ENCODE measurements at places on chromosomes 7 and 10.

- DNase-seq = no peak
These were observed 318.0 kb downstream of the PAXIP1 start for GRCh38 chr7:154684666-154685563.

DNA sequence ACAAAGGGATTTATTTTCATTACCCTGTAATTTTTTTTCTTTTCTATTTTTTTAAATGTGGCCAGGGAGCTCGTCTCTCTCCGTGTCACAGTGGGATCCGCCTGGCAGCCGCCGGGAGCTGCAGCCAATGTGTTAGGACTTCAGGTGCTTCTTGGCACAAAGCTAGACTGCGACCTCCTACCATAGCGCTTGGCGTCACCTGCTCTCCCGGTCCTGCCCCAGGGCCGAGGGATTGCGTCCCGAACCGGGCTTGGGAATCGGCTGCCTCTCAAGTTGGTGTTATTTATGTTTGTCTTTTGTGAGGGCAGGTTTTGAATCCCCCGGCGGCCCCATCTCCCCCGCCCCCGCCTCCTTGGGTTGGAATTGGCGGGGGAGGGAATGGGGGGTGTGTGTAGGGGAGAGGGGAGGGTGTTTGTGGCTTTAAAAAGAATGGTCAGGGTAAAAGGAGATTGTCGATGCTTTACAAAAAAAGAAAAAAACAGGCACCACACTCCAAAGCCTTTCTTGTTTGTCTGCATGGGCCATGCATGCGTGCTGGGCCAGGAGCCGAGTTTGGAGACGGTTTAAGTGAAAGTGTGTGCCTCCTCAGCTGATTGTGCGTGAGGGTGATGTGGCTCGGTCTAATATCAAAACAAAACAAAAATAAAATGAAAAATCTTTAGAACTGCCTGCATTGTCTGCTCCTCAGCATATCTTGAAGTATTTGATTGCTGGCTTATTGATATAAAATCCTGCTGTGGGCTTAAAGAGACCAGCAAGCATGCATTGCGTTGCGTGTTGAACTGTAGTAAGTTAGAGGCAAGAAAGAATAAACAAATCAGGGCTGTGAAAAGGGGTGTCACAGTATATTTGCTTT is 1.2 kb downstream of the PPP1R9A start:
- DNase-seq = peak; percentile 7

GRCh38 chr7:147796581-147796980 is 794.0 kb upstream of the C7orf33 start:
- no peak for DNase-seq

GRCh38 chr10:14659626-14660196 is 115.0 kb downstream of the FAM107B start:
- DNase-seq = no peak

DNA sequence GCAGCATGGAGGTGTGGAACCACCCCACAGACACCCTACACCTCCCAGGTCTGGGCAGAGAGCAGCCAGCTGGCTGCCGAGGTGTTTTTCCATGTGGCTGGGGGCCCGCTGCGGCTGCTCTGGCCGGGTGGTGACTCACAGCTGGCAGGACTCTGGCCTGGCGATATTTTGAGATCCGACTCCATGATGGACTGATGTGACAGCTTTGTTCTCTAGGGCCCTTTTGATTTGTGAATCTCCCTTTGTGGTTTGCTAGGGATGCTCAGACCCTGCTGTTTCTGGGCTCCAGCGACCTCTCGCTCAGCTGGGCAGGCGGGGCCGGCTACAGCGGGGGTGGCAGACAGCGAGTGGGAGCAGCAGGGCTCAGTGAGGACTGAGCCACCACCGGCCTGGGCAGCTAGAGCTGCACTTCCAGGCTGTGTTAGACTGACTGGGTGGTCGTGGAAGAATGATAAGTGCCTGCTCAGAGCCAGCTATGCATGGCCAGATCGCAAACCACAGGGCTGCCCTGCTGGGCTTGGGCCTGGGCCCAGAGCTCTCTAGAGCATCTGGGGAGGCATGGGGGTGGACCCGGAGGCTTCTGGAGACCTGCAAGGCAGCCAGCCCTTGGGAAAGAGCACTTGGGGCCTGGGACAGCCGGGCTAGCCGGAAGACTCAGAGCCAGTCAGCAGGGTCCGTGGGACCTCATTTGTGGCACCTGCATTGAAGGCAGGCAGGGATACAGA is 46.2 kb upstream of the GDF10 start:
- peak; percentile 35 for DNase-seq

DNA sequence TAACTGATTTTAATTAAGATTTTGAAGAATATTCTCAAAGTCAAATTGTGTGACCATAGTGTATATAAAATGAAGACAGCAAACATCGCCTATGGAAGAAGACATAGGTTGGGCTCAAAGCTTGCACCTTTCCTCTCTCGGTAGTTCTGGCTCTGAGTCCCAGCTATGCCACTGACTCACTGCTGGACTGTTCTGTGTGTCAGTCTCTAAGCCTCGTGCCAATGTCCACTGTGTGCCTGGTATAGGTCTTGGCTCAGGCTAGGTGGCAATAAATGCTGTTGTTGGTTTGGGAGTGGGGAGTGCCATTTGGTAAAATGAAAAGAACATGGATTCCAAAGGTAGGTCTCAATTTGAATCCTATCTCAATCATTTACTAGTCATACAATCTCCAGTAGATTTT is 137.5 kb upstream of the RHEB start:
- DNase-seq = no peak

DNA sequence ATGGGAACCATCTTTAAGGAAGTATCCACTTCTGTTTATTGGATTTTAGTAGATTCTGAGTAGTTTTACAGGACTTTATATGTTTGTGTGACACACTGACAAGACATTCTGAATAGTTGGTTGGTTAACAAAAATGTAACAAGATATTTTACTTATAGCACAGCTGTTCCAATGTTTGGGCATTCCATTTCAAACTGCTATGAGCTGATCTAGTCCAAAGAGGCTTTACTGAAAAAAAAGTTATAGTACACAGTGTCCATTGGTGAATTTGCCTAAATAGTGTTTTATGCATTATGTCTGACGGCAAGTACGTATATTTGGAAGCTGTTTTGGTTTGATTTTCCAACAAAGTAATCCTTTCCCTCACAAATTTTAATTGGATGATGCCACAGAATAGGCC is 99.1 kb downstream of the SAMD9 start:
- no peak for DNase-seq

- no peak for DNase-seq
These were observed 69.1 kb downstream of the RTKN2 start for GRCh38 chr10:62199584-62199983.

- no peak for DNase-seq
These were observed 19.3 kb downstream of the UNCX start for GRCh38 chr7:1251796-1252539.

DNA sequence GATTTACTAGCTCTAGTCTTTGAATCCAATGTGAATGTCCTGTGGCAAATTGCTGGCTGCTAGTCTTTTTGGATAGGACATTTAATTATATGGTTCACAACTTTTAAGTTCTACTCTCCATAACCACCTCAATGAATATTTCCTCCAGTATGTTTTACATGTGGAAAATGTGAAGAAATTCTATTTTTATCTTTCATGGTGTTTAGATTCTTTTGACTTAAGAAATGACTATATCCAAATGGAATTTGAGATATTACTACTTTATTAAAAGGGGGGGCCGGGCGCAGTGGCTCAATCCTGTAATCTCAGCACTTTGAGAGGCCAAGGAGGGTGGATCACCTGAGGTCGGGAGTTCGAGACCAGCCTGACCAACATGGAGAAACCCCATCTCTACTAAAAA is 202.0 kb downstream of the ARL4A start:
- DNase-seq = peak; percentile 4

DNA sequence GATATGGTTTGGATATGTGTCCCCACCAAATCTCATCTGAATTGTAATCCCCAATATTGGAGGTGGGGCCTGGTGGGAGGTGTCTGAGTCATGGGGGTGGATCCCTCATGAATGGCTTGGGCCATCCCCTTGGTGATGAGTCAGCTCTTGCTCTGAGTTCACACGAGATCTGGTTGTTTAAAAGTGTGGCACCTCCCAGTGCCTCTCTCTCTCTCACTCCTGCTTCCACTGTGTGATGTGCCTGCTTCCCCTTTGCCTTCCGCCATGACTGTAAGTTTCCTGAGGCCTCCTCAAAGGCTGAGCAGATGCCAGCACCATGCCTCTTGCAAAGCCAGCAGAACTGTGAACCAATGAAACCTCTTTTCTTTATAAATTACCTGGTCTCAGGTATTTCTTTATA is 4.8 kb upstream of the GCK start:
- peak; percentile 65 for DNase-seq

GRCh38 chr7:71705217-71705616 is 573.3 kb downstream of the GALNT17 start:
- peak; percentile 28 for DNase-seq

DNA sequence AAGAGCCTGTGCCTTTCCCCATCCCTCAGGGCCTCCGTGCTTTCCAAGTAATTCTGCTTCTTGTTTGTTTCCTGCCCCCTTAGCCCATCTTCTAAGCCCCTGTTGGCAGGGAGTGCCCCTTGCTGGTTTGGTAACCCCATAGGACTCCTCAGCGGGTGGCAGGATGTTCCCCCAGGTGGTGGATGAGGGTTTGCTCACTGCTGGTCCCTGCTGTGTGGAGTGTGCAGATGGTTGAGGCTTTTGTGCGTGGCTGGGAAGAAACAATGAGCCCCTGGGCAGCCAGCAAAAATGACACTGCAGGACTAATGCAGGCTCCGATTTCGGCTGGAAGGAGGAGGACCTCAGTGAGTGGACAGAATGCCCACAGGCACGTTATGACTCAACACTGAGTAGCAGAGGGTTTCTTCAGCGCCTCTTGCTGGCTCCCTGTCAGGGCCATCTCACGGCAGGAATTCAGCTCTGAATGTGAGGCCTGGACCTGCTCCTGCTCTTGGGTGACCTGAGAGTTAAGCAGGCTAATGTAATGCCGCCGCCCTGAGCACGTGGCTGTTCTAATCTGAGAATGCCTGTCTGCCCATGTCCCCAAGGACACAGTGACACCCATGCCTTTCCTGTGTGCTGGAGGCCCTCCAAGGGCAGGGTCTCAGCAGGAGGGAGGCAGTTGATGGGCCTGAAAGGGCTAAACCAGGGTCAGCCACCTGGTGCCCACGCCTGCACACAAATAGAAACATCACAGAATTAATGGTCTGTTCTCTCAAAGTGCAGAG is 16.6 kb downstream of the BAG3 start:
- peak; percentile 96 for DNase-seq

DNA sequence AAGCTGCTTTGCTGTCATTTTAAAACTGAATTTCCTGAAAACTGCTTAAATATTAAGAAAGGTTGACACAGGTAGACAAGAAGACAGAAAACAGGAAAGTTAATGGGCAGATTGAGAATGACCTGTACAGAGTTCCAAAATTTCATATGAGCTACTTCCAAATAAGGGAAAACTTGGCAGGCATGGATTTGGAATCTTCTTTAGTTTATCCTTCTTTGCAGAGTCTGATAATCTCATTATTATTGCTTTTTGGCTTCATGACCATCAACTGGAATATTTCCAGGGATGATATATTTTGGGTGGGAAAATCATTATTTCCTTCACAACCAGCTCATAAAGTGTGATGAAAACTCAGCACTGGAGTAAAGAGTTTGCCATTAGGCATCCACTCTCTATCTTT is 346.5 kb upstream of the NPVF start:
- DNase-seq = no peak

DNA sequence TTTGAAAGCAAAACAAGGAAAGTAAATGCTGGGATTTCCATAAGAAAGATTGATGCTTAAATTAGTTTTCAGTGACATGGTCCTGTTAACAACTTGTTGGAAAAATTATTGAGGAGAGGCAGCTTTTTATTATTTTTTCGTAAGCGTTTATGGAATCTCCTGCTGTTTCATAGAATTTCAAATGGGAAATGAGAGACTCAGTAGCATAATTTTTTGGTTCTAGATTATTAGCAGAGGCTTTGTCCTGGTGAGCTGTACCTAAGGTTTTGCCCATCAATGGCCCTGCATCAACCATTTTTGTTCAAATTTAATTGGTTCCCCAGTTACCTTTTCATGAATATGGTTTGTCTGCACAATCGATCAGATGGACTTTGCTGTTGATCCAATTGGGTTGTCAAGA is 205.7 kb downstream of the BMPER start:
- no peak for DNase-seq

GRCh38 chr7:115332691-115333090 is 410.8 kb downstream of the MDFIC start:
- DNase-seq = peak; percentile 64

- DNase-seq = no peak
These were observed 109.8 kb downstream of the GRID1 start for GRCh38 chr10:86256690-86257315.

DNA sequence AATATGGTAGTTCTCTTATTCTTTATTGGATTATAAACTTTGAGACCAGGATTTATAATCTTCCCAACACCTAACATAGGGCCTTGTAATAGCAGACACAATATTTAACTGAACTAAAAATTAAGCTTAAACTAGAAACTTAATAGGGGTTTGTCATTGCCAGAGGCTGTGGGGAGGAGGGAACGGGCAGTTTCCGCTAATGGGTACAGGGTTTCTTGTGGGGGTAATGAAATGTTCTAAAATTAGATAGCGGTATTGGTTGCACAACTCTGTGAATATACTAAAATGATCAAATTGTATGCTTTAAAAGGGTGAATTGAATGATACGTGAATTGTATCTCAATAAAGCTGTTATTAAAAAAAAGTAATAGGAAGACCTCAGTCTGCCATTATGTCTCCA is 45.4 kb downstream of the NT5C2 start:
- DNase-seq = no peak

GRCh38 chr10:47323636-47324296 is 1.5 kb downstream of the GDF2 start:
- DNase-seq = no peak

DNA sequence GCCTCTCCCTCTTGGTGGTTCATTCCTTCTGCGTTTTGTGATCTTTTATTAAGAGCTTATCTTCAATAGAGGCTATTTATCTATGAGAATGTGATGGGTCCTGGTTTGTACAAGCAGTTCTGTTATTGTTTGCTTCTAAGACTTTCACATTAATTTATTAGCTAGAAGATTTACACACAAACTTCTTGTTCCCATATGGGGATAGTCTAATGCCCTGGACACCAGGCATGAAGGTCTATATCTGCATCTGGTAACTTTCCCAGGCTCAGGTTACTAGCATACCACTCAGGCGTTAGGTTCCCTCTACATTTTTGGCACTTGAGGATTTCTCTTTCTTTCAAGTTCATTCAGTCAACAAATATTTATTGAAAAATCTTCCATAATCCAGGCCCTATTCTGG is 7.7 kb downstream of the XPNPEP1 start:
- DNase-seq = no peak

DNA sequence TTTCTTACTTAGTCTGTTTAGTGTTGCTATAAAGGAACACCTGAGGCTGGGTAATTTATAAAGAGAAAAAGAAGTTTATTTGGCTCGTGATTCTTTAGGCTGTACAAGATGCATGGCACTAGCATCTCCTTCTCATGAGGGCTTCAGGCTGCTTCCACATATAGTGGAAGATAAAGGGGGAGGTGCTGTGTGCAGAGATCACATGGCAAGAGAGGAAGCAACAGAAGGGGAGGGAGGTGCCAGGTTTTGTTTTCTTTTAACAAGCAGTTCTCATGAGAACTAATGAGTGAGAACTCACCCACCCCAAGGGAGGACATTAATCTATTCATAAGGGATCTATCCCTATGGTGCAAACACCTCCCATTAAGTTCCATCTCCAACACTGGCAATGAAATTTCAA is 17.3 kb downstream of the CYP2E1 start:
- DNase-seq = no peak
